ENCODE measurements at places on chromosomes 5 and 9. TPM values are rescaled to one million over a fixed set of nuclear protein-coding genes. Genes with fewer than 3 reads are reported as not detected.

Gene COL15A1
- 175 TPM for total RNA-seq

Gene SEC16A
- 37.5 TPM for total RNA-seq

Gene BAG1
- 62.2 TPM for total RNA-seq

Gene AMBP
- total RNA-seq = 0.26 TPM

Gene CCDC152
- 0.78 TPM for total RNA-seq

Gene TNFSF8
- not detected for total RNA-seq

Gene CAMLG
- 52.9 TPM for total RNA-seq

Gene HTR1A
- not detected for total RNA-seq

Gene LHX6
- not detected for total RNA-seq

Gene IRX4
- total RNA-seq = not detected

Gene TMC1
- 0.39 TPM for total RNA-seq
